Stimulated activated CD8-positive, alpha-beta memory T cell treated with anti-CD3 and anti-CD28 coated beads, Interleukin-2, amount 100 ng/mL, for 48 hours (primary cell): ENCODE measurements at places on chromosomes 2 and 18.
A peak's percentile ranks its signal among the peaks of the same experiment; 100 is the strongest.

DNA sequence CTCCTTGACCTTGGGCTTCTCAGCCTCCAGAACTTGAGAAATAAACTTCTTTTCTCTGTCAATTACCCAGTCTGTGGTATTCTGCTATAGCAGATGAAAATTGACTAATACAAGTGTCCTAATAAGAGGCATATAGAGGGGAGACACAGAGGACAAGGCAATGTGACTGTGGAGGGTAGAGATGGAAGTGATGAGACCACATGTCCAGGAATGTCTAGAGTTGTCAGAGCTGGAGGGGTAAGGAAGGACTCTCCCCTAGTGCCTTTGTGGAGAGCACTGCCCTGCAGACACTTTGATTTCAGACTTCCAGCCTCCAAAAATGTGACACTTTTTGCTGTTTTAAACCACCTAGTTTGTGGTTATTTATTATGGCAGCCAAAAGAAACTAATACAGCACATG lies 74.4 kb downstream of the ACKR3 start:
- no peak for DNase-seq

DNA sequence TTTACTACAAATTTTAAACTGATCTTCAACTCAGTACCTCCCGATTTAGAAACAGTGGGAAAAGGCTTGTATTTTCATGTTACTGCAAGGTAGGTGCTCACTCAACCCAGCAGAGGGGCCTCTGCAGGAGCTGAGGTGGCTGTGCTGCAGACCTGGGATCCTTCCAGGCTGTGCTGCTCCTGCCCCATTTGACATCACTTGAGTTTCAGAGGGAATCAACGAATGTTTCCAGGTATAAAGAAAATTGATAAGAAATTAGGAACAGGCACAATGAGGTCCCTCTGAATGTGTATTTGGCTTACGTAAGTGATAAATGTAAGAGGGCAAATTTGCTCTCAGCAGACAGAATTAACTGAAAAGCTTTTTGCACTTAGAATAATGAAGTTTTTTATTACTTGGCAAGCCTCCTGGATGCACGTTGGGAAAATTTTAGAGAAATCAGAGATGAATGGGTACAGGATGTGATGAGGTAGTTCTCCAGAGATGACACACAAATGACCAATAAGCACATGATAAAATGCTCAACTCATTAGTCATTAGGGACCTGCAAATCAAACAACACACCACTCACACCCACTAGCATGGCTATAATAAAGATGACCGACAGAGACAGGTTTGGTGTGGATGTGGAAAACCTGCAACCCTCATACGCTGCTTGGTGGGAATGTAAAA lies 114.0 kb downstream of the NOL10 start:
- no peak for DNase-seq

GRCh38 chr2:166454006-166454595 lies 39.9 kb downstream of the SCN7A start:
- no peak for DNase-seq

GRCh38 chr2:41720331-41721251 lies 327.2 kb upstream of the PKDCC start:
- no peak for DNase-seq

- DNase-seq, result no peak
Measured at GRCh38 chr18:77765468-77765867, 515.8 kb downstream of the GALR1 start.

- DNase-seq, result no peak
Measured at GRCh38 chr2:105470979-105471378, 72.1 kb upstream of the FHL2 start.

DNA sequence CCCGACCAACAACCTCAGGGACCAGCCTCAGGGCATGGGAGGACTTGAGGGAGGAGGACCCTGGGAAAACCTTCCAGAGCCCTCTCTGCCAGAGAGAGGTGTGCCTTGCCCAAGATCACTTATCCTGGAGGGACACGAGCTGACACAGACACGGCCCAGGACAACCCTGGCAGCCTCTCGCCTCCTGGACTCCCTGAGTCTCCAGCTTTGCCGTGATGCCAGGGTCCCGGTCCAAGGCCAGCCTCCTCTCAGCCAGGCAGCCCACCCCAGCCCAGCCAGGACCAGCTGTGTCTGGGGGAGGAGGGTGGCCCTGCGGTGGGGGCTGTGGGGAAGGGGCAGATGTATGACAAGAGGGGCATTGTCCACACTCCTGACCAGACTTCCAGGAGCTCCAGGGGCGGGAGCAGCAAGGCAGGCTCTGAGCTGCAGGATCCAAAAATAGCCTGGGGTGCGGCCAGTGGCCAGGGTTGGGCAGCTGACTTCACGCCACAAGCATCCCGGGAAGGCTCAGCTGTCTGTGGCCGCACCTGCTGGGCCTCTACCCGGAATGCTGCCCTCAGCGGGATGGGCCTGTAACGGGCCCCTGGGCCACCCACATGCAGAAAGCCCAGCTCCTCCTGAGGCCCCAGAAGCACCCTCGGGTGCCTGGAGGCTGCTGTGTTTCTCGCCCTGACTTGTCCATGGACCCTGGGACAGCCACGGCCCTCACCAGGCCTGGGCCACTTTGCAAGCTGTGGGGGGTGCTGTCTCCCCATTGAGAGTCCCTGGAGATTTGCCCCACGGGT lies 65.5 kb upstream of the GPC1 start:
- DNase-seq, result no peak

GRCh38 chr18:48123941-48124340 lies 193.5 kb upstream of the SMAD2 start:
- no peak for DNase-seq

DNA sequence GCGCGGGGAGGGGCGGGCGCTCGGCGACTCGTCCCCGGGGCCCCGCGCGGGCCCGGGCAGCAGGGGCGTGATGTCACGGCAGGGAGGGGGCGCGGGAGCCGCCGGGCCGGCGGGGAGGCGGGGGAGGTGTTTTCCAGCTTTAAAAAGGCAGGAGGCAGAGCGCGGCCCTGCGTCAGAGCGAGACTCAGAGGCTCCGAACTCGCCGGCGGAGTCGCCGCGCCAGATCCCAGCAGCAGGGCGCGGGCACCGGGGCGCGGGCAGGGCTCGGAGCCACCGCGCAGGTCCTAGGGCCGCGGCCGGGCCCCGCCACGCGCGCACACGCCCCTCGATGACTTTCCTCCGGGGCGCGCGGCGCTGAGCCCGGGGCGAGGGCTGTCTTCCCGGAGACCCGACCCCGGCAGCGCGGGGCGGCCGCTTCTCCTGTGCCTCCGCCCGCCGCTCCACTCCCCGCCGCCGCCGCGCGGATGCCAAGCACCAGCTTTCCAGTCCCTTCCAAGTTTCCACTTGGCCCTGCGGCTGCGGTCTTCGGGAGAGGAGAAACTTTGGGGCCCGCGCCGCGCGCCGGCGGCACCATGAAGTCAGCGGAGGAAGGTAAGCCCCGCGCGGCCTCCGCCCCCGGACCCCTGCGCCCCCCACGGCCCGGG lies at the start of gene NFATC1:
Gene NFATC1, plus strand, starts transcription at position 170 of the 644 bp plus-strand sequence. Its CDS starts 295 bp downstream, at position 465.
- peak; percentile 79 for DNase-seq

DNA sequence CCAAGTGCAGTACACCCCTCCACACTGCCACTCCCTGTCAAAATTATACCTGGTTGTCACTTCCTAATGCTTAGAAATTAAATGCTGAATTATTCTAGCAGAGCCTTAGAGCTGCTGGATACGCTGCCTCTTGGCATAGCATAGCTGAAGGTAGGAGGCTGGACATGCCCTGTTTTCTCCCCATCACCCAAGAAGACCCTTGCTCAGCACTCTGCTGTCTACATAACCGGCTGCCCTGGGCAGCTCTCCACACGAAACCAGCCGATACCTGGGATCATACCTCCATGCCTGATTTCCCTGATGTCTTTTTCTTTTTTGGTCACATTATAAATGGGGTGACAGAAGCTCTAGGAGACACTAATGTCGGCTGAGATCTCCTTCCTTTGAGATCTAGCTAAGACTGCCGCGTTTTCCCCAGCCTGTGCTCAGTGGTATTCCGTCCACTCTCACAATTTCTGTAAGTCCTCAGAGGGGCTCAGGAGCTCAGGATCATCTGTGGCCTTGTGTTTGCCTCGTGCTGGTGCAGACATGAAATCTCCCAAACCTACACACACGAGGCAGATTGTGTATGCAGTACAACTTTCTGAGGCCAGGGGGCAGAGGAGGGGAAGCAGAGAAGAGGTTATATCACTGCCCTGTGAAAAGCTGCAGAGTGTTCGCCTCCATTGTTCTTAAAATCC lies 13.5 kb upstream of the ZAP70 start:
- DNase-seq, result peak; percentile 51

DNA sequence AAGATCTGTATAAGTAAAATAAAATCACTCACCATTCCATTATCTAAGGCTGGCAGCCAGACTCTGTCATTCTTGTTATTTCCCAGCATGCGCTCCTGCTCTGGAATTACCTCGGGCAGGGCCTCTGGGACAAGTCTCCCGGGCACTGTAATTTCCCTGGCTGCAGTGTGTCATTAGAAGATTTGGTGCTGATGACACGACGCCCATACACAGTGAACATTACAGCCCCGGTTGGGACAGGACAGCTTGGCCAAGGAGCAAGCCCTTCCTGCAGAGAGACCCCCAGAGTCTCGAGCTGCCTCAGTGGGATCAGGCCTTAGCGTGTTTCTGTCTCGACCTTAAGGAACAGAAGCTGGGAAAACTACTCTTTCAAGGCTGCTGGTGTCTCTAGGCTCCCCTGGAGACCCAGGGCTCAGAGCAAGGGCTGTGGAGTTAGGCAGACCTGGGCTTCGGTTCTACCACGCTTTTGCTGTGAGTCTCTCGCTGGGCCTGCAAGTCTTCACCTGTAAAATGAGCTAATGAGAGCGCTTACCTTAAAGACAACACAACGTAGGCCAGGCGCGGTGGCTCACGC lies 39.7 kb downstream of the SMAD7 start:
- DNase-seq, result no peak

DNA sequence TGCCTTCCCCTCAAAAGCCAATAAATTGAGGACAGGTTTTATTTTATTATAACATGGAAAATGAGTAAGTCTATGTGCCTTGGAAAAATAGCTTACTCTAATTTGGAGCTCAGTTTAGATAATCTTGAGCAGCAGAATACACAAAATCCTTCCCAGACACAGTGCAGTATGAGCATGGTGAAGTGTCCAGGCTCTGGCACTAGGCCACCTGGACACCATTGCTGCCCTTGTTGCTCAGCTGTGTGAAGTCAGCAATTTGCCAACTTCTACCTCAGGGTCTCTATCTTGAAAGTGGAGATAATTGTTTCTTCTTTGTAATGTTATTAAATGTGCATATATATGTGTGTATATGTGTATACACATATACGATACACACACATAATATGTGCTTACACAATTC lies 104.9 kb upstream of the CAVIN2 start:
- no peak for DNase-seq

GRCh38 chr2:163259489-163259888 lies 420.9 kb upstream of the KCNH7 start:
- DNase-seq, result no peak

DNA sequence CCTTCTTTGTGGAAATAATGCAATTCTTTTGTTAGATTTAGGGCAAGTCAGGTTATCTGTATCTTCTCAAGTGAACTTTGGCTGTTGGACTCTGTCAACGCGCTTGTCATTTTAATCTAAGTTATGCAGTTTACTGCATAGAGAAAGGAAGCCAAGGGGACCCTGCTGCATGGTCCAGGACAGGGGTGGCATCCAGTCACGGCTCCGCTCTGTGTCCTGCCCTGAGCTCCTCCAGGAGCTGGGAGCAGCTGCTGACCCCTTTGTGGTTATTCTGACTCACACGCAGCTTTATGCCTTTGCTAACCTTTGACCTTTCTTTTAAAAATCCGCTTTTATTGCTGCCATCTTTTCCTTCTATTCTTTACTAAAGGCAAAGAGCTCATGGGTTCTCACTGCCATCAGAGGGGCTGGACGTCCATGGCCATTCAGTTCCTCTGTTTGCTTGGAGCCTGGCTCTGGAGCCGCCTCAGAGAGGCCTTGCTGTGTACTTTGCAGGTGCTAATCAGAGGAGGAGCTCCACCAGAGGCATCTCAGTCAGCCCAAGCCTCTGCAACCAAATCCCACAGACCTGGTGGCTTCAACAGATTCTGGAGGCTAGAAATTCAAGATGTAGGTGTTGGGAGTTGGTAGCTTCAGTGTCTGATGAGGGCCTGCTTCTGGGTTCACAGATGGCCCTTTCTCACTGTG lies 39.3 kb downstream of the SNTG2 start:
- DNase-seq, result no peak

DNA sequence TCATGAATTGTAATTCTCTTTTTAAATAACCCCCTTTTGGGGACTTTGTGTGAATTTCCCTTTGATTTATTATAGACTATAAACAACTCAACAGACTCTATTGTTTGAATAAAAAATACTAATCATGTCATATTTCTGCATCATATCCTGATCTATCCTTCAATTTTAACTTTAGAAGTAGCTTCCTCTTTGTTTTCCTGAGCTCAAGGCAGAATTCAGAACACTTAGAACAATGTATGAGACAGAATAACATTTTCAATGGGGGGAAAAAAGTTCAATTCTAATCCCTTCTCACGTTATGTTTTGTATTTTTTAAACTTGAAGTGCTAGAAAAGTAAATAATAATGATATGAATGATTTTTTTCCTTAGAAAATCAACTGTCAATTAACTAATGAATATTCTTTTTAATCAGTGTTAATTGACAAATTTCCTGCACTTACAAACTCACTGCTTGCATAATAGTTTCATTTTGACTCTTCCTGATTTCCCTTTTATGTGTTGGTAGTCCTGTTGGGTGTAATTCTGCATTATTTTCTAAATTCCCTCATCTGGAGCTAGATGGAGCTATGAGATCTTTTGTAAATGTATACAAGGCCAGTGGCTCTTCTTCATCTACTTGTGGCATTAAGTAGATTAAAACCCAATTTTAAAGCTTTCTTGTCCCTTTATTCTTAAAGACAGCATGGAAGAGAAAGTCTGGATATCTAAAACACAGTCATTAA lies 326.1 kb downstream of the PARD3B start:
- DNase-seq, result no peak

- DNase-seq, result no peak
Measured at GRCh38 chr2:178450524-178450773, 526 bp downstream of the PRKRA start.

DNA sequence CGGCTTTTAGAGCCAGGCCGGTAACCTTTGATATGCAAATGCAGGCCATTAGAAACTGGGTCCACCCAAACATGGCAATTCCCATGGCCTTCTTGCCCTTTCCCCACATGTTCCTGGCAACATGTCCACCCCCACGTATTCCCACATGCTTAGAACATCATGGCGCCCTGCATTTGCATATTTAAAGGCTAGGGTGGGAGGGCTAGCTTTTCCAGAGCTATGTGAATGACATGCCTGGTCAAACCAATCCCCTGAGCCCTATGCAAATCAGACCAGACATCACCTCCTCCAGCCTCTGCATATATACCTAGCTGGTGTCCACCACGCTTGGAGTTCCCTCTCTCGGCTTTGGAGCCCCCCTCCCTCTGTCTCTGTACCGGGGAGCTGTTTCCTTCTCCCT lies 481.9 kb downstream of the CDH2 start:
- DNase-seq, result no peak

DNA sequence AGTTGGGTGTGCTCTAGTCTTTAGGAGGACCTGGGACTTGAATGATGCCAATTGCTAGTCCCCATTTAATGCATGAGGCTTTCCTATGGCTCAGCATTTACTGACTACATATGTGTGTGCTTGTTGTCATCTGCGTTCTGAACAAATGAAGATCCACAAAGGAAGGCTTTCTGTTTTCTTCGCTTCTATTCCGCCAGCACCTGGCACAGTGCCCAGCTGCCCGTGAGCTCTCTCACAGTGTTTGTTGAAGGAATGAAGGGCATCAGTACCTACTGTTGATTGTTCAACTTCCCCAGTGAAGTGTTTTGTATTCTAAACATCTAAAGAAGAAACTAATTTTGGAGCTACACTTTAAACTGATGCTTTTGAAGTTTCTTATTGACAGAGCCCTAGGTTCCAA lies 122.4 kb upstream of the LINC00305 start:
- DNase-seq, result no peak

GRCh38 chr2:46067501-46068305 lies 229.5 kb upstream of the EPAS1 start:
- DNase-seq, result no peak
